ENCODE measurements at places on chromosomes 2 and 18.

DNA sequence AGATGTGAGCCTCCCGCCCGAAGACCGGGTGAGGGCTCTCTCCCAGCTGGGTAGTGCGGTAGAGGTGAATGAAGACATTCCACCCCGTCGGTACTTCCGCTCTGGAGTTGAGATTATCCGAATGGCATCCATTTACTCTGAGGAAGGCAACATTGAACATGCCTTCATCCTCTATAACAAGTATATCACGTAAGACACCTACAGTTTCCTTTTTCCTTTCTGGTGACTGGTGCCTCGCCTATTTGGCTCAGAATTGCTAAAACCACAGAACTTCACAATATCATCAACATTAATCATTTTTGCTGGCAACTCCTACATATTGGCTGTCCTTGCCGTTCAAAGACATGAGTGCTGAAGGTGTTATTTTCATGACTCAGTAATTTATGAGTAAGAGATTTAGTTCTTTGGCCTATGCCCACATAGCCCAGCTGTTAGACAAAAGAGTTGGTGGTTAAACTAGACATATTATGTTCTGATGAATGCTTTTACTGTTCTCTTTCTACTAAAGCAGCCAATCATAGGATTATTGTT, 2.2 kb downstream of the STAMBP start:
- DNase-seq: no peak

DNA sequence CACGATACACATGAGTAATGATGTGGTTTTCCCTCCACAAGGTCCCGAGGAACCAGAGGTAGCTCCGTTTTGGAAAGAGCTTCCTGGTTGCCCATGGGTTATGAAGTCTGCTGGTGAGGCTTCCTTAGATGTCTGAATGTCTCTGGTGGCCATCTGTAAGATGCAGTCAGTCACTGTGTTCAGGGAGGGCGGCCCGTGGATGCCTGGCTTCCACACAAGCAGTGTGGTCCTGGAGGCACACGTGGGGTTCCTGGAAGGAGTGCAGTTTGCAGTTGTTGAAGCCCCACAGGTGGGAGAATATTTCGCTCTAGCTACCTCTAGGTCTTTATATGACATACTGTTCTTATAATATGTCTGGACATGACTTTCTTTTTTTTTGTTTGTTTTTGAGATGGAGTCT, 209.0 kb downstream of the FAM210A start:
- DNase-seq: no peak

DNA sequence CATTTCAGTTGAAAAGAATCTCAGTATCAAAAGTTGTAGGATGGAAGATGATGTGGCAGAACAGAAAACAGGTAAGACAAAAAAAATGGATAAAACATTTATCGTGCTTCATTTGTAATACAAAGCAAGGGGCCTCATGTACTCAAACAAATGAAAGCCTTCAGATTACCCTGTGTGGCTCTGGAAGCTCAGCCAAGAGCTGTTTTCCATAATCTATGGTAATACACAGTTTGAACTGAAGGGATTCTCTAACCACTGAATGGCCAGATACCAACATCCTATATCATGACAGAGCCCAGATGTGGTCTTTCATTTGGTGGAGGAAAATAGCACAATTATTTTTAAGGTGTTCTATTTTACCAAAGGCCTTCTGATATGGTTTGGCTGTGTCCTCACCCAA, 272.1 kb upstream of the RND3 start:
- no peak for DNase-seq

DNA sequence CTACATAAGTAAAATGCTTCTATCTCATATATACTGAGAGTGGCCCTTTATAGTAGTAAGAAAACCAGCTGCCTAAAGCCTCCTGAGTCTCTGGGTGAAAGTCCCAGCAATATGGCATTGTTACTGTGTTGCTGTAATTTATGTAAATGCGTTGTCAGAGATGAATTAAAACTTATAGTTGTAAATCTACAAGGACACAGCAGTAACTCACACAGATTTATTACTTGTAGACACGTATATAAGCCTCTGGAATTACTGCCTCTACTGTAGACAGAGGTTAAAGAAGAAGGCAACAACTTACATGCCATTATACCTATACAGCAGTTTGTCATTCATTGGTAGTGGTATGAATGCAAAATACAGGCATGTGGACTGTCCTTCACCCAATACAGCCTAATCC, 169.1 kb upstream of the BOD1L2 start:
- DNase-seq: no peak

All from HCT116 (cell line).